Hepatocyte (in vitro differentiated cells): ENCODE measurements at places on chromosomes 3 and 15.

DNA sequence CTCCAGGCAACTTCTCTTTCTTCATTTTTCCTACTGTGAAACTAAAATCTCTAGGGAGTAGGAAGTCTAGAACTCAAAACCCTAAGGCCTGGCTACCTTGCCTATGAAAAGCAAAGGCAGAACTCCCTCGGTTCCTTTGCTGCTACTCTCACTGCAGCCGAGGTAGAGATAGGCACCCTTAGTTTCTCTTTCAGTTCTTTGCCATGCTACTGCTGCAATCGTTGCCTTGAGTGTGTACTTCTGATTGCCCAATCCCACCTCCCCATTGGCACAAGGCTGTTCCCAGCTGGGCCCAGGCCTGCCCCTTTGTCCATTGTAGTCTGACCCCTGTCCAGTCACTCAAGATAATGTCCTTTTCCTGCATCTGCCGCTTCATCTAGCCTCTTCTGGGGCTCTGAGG, 92.3 kb upstream of the MRPS22 start:
- DNase-seq: no peak

- DNase-seq: no peak
These were observed 8.3 kb upstream of the PRR20G start for GRCh38 chr3:127296166-127296565.

- peak; percentile 48 for DNase-seq
These were observed 48.0 kb downstream of the TPRA1 start for GRCh38 chr3:127542441-127542952.

- DNase-seq: no peak
These were observed 141.1 kb downstream of the PGPEP1L start for GRCh38 chr15:98866511-98866910.

DNA sequence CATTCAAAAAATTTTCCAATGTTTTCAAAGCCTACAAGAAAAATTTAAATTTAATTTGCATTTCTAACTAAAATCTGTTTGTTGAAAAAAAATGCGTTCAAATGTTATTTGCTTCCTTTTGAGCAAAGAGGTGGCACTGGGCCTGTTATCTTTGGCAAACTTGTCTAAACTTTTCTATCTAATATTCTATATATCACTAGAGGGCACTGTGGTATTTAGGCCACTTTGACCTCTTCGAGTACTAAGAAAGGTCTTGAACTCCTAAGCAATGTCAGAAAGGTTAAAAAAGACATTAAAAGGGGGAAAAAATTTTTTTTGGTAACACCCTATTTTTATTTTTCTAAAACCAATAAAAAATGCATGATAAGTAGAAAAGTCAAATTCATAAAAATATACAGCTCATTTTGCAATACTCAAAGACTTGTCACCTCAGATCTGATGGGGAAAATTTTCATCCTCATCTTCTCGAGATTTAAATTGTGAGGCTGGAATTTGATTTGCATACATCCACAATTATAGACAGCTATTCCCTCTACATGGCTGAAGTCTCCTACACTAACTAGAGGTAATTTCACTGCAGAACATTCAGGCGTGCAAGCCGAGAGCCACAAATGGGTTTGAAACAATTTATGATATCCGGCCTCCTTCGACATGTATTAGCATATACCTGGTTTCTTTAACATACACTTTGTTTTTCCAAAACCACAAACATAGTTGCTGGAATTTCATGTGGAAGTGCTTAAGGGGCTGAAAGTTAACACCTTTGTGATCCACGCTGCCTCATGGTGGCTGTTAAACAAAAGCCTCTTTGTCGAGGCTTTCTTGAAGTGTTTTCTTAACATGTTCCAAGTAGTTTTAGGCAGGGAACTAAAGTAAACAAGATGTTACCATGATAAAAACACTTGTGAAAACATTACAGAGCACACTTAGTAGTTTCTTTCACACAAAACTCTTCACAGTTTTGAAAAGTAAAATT, 576.4 kb downstream of the FOXP1 start:
- peak; percentile 17 for DNase-seq

- no peak for DNase-seq
These were observed 87.3 kb upstream of the OSTN start for GRCh38 chr3:191111722-191112121.

DNA sequence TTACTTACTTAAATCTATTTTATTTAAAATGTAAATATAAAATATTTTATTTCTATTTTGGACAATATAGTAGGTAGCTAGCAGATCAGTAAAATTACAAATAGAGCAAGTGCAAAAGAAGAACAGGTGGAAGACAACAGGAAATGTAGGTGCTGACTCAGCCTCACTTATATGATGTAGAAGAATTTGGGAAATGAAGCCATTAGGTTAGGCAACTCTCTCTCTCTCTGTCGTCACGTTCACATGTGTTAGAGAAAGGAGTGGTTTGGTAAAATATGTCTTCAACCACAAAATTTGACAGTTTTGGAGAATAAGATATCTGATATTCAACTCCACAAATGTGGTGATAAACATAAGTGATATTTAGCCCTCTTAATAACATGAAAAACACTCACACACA, 532.5 kb upstream of the KCNMB2 start:
- no peak for DNase-seq

DNA sequence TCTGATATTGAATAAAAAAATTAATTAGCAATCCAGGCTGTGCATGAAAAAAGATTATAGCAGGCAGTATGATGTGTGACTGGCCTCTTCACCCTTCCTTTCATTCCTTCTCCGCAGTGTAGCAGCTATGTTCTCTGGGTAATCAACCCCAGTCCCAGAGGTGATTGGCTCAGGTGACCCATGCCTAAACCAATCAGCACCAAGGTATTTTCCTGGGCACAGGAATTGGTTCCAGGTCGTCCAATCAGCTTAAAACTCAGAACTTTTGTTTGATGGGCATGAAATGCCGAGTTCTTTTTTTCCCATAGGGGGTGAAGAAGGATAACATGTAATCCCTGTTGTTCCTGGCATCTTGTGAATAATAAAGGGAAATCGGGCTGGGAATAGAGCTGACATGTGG, 5.8 kb upstream of the BNC1 start:
- no peak for DNase-seq

DNA sequence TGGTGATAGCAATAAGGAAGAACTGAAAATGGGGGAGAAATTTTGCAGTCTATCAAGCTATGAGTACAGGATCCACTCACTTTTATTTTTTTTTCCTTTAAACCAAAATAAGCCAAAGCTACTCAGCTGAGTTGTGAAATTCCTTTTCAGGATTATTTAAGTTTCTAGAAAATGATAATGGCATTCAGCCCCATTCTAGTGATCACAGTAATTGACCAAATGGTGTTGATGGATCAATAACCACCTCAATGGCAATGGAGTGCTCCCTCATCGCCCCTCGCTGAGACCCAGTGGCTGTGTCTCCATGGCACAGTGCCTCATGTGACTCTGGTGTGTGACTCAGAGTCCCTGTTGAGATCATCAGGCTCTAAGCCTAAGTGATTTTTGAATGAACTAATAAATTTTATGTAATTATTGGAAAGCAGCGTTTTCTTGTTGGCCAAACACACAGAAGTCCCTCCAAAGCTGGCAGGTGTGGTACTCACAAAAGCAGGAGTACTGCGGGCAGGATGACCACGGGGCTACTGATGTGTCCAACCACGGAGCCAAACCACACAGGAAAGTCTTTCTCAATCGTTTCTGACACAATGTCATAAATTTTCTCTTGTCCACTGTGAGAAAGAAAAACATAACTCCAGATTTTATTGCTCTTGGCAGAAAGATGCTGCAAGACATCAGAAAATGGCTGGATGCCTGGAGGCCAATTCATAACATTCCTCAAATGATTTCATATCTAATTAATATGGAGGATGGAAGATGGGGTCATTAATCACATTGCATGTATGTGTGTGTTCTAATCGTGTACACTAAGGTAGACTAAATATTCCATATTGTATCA, 14.4 kb upstream of the STARD5 start:
- DNase-seq: no peak

DNA sequence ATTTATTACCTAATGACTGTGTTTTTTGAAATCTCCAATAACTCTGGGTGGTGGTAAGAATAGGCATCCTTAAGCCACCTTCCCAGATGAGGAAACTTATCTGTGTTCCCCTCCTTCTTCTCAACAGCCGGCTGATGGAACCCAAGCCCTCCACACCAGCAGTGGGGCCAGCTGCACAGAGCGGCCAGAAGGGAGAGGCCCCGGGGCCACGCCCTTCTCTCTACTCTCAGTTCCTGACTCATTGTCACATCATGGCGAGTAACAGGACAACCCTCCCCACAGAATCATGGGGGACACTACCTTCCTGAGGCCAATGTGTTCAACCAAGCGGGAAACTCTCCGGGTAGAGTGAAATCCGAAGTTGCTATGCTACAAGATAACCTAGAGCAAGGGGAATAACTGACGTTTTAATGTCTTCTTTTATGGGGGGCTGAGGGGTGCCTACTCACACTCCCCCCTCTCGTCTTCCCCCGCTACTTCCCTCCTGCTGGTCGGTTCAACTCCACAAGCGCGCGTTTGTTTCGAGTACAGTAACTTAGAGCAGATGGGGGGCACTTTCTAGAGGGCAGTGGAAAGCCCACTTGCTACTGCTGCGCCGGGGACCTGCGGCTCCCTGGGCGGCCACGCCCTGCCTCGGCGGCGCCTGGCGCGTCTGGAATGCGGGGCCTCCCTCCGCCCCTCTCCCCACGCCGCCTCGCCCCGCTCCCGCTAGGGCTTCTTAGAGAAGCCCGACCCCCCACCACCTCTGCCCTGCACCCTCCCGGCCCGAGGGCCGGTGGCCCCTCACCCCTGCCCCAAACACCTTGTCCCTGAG, 621 bp downstream of the ANXA2 start:
- peak; percentile 88 for DNase-seq

DNA sequence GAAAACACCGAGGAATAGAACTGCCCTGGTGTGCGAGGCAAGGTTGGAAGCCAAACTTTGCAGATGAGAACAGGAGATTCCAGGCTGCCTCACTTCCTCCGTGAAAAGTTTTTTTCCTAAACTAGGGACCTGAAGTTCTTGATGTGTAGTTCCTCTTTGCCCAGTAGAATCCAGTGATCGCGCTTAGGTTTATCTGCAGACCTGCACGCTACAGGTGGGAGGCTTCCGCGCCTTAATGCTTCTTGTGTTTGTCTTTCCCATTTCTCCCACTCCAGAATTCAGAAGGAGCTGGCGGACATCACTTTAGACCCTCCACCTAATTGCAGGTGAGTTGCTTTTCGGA, 5.4 kb downstream of the UBE2E1 start:
- DNase-seq: peak; percentile 37

- no peak for DNase-seq
These were observed 521.1 kb downstream of the NR2F2 start for GRCh38 chr15:96851613-96852012.

DNA sequence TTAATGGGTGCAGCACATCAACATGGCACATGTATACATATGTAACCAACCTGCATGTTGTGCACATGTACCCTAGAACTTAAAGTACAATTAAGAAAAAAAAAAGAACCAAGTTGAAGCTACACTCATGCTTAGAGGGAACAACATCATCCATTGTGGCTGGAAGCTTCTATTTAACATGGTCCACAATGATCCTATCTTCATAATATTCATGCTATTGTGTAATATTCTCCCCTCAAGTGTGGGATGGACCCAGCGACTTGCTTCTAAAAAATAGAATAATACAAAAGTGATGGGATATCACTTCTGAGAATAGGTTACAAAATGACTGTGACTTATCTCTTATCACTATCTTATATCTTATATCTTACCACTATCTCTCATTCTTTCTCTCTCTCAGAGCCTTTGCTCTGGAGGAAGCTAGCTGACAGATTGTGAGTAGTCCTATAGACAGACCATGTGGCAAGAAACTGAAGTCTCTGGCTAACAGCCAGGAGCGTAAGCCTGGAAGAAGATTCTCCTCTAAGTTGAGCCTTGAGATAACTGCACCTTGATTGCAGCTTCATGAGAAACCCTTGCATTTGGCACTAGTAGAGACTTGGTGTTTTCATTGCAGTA, 198.5 kb upstream of the MRPL3 start:
- DNase-seq: no peak

DNA sequence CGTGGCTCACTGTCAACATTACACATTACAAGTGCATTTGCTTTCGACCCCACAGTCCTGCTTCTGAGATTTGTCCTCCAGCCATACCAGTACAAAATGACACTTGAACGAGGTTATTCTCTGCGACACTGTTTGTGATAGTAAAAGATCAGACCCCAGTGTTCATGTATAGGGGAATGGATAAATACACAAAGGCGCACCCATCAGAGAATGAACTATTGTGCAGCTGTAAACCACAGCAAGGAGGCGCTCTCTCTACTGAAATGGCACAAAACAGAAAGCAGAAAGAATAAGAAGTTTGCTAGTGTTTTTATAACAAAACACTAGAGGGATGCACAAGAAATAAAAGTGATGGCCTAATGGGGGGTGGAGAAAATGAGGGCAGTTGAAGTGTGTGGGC, 4.9 kb upstream of the CHSY1 start:
- DNase-seq: no peak

DNA sequence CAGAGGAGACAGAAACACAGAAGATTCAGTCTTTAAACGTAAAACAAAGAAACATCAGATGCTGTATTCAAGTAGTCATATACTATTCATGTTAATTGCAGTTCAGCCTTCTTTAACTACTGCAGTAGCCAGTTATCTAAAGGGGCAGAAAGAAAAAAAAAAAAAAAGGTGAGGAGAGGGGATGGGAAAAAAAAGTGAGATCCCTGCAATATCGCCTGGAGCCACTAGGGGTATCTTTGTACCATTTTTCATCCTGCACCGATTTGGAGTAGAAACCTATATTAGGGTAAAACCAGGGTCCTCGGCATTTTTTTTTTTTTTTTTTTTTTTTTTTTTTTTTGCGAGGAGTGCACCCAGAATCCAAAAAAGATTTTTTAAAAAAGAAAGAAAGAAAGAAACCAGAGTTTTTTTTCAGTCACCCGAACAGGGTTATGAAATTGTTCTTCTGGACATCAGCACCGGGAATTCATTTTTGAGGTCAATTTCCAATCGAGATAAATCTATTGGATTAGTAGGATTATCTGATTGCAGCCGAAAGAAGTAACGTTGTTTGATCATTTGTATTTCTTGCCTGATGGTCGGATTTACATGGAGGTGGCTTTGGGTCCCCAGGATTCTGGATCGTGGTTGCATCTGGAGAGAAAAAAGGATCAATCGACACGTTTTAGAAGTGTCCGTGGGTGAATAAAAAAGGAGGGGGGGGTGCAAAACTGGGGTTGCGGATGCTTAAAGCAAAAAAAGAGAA, 186.7 kb downstream of the NLGN1 start:
- DNase-seq: peak; percentile 62

- peak; percentile 55 for DNase-seq
These were observed 54.1 kb downstream of the TMEM44 start for GRCh38 chr3:194579091-194579606.

- DNase-seq: no peak
These were observed 19.5 kb upstream of the ATP2B2 start for GRCh38 chr3:10524799-10525301.

GRCh38 chr3:72376956-72377710, 471.1 kb downstream of the SHQ1 start:
- peak; percentile 39 for DNase-seq

GRCh38 chr3:41867533-41867932, 94.4 kb downstream of the ULK4 start:
- no peak for DNase-seq

GRCh38 chr3:129028866-129029265, 27.8 kb downstream of the EFCC1 start:
- DNase-seq: no peak
